DMS79 (cell line): ENCODE measurements at places on chromosomes 6 and 20.
A peak's percentile ranks its signal among the peaks of the same experiment; 100 is the strongest.

DNA sequence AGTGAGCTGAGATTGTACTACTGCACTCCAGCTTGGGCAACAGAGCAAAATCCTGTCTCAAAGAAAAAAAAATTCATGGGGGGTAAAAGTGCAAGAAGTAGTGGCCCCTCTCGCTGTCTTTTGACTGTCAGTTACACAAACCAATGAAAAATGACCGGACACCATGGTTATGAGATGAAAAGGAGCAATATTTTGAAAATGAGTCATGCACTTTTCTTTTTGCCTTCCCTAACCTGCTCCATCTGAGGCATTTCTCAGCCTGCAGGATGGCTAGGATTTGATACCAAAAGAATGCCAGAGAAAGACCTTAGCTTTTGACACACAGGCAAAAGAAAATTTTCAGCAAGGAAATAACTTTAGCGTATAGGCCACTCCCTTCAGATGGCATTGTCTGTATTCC, 181.7 kb upstream of the ARID1B start:
- DNase-seq = no peak

DNA sequence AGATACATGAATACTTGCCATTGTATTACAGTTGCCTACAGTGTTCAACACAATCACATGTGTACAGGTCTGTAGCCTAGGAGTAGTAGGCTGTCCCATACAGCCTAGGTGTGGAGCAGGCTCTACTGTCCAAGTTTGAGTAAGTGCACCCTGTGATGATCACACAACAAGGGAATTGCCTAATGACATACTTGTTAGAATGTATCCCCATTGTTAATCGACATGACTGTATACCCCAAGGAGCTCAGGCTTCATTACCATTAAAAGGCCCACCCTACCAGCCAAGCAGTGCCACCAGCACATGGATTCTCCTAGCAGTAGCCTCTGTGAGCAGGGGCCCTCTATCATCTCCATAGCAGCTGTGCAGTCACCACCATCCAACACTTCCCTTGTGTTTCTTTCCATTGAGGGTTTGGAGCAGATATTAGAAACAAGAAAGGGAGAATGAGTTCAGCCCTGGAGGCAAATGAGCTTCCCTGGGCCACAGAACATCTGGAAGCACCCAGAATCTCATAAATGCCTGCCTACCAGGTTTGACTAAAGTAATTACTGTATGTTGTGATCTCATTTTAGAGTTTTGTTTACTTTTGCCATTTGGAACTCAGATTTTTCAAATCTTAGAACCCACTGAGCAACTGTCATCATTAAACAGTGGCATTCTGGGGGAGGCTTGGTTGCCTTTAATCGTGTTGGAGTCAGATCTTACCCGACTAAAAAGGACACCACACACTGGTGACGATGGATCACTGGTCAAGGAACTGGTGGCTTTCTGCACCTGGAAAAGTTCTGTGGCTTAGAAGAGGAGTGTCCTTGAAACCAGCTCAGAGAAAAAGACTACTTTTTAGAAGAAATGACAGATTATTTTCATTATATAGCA, 104.9 kb downstream of the TULP4 start:
- DNase-seq = no peak

DNA sequence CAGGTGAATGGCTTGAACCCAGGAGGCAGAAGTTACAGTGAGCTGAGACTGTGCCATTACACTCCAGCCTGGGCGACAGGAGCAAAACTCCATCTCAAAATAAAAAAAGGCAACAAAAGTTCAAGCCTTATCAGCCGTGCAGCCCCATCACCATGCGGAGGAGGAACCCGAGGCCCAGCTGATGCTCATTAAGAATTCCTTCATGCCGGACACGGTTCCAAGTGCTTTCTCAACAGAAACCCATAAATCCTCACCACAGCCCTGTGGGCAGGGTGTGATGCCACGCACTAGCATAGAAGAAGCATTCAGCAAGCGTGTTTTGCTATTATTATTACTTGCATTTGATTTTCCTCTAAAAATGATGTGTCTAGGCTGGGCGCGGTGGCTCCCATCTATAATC, 56.3 kb downstream of the PREX1 start:
- DNase-seq = no peak

DNA sequence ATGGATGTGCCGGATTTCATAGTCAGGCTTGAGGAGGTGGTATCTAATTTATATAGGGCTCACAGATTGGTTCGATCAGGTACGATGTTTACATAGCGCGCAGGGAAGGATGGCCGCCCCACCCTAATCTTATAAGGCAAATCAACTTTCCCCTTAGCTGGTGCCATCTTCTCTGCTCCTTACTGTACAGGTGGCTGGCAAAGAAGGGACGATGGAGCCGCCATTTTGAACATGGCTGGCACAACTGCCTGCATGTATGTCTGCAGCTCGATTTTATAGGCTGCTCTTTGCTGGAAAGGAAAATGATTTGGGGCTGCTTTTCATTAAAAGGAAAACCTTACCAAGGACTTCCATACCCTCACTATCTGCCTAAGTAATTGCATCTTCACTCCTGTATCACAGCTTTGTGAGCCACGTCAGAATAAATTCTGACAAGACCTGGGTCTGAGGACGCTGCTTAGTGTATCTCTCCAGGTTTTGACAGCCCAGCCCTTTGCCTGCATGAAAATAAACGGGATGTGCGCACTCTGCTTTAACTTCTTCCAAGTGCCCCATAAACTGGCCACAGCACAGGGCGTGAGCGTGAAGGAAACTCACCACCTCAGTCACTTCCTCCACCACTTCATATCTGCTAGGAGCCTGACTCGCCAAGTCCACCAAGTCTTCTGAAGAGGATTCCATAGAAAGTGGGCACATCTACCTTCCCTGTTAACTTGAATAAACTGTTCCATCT, 109.4 kb upstream of the ARMC2 start:
- no peak for DNase-seq

DNA sequence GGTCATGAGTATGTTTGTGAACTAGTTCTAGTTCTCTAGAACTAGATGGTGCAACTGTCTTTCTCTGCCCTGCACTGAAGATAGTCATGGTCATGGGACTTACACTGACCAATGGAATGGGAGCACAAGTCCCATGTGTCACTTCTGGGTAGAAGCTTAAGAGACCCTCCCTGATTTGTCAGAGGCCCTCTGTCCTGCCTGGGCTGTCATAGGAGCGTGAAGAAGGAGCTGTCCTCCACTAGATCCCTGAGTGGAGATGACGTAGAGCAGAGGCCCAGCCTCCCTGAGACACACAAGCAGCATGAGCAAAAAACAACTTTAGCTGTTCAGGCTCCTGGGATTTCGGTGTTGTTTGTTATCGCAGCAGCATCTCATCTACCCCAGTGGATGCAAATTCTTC, 514.5 kb downstream of the PREX1 start:
- DNase-seq = no peak

DNA sequence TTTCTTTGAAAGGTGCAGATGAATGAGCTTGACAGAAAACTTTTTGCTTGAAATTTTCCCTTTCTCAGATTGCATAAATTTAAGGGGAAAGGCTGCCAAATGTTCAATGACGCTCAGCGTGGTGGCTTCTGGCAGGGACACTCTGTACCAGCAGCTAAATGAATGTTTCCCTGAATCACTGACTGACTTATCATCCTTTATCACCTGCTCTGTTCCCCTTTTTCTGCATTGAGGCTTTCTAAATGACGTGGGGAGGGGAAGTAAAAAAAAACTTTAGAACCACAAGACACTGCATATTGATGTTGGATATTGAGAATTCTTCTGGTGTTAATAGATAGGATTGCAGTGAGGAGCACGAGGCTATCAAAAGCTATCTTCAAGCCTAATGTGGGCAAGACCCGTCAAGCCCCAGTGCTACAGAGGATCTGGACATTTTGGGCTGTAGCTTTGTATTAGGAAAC, 46.9 kb upstream of the ENPP5 start:
- no peak for DNase-seq

DNA sequence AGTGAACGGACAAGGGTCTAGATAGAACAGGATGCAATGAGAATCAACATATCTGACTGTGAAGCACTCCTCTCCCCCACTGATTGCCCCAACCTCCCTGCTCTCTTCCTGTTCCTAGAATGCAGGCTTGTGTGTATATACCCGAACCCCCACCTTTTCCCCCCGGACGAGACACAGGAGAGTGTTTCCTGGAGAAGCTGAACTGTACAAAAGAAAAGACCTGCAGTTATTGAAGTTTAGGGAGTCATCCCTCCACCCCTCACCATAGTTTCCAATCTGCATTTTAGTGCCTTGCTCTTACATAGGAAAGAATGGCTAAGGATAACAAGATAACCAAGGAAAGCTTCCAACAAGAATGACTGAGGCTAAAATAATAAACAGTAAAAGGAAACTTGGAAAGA, 55.5 kb upstream of the PDE10A start:
- no peak for DNase-seq

DNA sequence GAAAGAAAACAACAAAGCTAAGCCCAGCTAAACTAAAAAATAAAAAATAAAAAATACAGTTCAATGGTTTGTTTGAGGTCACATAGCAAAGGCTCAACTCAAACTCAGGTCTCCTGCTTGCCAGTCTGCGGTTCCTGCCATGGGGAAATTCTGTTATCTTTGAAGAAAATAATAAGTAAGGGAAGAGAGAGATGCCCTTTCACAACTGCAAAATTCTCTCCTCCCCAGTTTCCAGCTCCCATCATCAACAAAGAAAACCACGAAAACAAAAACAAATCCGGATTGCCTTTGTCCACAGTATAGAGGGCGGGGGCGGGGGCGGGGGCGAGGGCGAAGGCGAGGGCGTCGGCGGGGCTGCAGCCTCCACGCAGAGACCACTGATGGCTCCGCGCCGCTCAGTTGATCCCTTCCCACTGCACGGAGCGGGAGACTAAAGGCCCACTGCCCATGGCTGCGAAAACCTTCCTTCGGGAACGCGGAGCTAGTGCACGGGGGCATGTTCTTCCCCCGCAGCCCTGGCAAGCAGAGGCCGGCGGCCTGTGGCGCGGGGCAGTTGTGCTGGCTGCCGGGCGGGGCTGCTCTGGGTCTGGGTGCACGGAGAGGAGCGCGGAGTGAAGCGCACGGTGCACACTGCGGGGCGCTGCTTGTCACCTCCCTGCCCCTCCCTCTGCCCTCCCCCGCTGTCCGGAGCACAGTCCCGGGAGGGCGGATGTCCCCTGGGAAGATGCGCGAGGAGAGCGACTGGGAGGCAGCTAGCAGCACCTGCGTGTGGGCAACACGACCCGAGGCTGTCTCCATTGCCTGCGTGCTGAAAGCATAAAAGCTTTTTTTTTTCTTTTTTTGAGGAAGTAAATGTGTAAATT, 54.1 kb upstream of the TPD52L1 start:
- DNase-seq = peak; percentile 6

- no peak for DNase-seq
Measured at GRCh38 chr6:34723203-34723602, 26.6 kb upstream of the ILRUN start.

DNA sequence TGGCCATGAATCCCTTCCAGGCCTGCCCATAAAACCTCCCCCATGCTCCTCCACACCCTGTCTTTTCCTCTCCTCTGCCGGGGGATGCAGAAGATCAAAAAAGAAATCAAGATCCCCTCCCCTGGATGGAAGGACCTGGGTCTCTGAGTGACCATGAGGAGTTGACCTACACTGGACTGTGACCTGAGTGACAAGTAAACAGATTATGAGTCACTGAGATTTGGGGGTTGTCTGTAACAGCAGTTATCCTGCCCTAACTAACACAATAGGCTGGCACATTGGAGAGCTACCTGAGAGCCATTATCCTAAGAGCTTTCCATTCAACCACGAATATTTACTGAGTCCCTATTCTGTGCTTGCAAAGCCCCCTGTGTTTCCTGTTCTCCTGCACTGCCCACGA, 28.4 kb upstream of the SIRPA start:
- no peak for DNase-seq

DNA sequence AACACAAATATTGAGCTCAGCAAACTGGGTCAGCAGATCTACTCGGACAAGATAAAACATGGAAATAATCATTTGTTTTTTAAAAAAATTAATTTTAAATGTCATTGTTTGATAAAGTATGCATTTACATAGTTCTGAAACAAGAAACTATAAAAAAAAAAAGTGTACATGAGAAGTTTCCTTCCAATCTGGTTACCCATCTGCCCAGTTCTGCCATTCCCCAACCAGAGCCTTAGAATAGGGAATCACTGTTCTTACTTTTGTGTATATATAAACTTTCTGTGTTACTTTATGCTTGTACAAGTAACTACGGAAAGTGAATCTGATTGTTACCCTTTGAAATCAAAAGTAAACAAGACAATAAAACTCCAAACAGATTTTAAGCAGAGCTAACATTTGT, 791.4 kb downstream of the HACE1 start:
- no peak for DNase-seq

DNA sequence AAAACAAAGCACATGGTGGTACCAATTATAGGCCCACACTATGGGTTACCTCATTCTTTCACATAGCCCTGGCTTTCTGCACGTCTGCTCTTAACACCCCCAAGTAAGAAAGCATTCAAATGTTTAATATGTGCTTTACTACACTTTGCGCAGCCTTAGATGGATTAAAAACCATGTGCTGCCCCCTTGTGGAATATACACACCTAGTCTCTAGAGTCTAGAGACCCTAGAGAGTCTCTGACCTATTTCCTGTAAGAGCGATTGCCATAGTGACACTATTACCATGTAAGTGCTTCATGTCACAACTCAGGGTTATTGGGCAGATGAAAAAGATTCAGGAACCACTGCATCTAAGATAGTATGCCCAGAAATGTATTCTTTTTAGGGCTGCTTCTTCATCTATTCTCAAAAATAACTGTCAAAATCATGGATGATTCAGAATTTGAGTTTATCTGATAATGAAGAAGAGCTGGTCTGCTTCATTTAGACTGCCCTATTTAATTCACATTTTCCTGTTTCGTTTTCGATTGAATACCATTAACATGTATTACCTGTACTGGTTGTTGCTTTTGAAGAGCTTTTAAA, 186.3 kb downstream of the ADGB start:
- no peak for DNase-seq

GRCh38 chr6:34272013-34272926, 23.5 kb upstream of the SMIM29 start:
- DNase-seq = no peak

DNA sequence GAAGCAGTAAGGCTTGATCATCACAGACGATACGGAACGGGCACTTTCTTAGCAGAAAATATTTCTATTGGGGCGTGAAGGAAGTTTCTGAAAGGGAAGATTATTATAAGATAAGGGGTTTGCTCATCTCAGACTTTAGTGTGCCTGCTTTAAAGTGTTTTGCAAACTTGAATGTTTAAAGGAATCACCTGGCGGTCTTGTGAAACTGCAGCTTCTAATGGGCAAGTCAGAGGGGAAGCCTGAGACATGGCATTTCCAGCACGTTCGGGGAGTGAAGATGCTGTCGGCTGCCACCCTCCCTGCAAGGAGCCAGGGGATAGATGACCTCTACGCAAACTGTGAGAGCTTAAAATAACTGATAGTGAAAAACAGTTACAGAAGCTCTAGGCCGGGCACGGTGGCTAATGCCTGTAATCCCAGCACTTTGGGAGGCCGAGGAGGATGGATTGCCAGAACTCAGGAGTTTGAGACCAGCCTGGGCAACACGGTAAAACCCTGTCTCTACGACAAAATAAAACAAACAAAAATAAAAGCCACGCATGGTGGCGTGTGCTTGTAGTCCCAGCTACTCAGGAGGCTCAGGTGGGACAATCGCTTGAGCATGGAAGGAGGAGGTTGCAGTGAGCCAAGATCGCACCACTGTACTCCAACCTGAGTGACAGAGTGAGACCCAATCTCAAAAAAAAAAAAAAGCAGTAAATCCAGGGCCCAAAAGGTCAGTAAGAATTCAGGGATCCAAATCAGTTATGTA, 2.3 kb upstream of the KIF16B start:
- no peak for DNase-seq
